Stimulated activated CD4-positive, alpha-beta T cell treated with anti-CD3 and anti-CD28 coated beads, Interleukin-12 subunit alpha, Interleukin-12 subunit beta, amount 100 ng/mL, for 24 hours (primary cell): ENCODE measurements at places on chromosomes 12 and 14.

GRCh38 chr14:38420048-38420447, 164.2 kb upstream of the CLEC14A start:
- no peak for DNase-seq

GRCh38 chr12:78249578-78249977, 418.9 kb downstream of the NAV3 start:
- DNase-seq = no peak

DNA sequence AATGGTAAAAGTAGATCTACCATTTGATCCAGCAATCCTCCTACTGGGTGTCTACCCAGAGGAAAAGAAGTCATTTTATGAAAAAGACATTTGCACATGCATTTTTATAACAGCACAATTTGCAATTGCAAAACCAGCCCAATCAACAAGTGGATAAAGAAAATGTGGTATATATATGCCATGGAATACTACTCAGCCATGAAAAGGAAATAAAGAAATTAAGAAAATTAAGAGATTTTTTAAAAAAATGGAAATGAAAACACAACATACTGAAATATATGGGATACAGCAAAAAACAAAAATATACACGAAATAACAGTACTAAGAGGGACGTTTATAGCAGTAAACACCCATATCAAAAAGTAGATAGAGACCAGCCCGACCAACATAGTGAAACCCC, 58.9 kb downstream of the ACSM4 start:
- no peak for DNase-seq

DNA sequence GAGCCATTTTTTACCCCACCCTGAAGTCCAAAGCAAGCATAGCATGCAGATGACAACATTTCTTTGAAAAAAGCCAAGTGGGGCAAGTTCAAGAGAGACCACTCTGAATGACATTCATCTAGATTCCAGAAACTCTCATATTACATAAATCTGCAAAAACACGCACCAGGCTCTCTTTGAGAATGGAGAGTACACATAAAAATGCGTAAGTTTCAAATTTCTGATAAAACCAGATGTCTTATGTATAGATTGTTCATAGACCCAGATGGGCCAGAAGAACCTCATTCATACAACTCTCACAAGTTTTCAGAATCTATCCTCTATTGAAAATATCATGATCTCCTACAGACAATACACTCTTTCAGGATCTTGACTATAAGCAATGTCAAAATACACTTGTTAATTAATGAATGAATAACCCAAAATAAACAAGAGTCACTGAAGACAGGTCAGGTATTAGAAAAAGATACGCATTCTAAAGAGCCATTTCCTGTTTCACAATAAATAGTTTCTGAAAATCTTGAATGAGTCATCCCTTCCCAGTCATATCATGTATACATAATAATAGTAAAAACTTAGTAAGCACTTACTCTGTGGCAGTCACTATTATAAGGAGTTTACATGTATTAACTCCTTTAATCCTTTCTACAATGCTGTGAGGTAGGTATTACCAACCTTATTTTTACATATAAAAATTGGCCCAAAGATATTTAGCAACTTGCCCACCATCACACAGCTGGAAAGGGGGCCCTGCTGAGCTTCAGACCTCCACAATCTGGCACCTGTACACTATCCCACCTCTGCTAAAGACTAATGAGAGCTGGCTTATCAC, 72.0 kb downstream of the PPP2R5E start:
- no peak for DNase-seq

DNA sequence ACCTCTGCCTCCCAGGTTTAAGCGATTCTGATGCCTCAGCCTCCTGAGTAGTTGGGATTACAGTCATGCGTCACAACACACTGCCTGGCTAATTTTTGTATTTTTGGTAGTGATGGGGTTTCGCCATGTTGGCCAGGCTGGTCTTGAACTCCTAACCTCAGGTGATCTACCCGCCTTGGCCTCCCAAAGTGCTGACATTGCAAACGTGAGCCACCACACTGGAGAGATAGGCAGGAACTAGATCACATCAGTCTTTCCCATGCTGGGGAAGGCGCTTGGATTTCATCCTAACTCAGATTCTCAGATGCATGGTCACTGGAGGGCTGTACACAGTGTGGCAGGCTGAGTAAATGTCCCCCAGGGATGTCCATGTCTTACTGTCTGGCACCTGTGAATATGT, 18.0 kb upstream of the ORAI1 start:
- no peak for DNase-seq

- DNase-seq = no peak
These were observed 35.1 kb downstream of the CCNK start for GRCh38 chr14:99516156-99516870.

DNA sequence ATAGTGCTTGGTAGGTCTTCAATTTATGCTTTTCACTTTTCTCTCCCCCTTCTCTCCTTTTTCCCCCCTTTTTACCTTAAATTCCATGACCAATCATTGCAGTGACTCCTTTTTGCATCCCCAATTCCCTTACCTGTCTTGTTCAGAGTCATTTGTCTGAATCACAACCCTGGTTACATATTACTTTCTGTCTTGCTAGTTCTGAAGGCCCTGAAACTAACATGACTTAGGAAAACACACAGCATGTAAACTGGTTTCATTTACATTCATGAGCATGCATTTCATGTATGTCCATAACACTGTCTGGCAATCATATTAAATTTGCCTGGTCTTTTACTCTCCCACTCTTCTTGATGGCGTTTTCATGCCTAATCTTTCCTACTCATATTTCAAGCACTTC, 20.3 kb upstream of the FOXG1 start:
- DNase-seq = no peak

- no peak for DNase-seq
These were observed 87.8 kb upstream of the PSMC1 start for GRCh38 chr14:90168425-90169105.
